CD4-positive, alpha-beta T cell treated with Interleukin-17A for 1 hour (primary cell): ENCODE measurements at places on chromosomes 11 and 22.

GRCh38 chr11:17294033-17294432 lies 17.5 kb downstream of the NUCB2 start:
- no peak for DNase-seq

GRCh38 chr11:108551651-108552462 lies 41.7 kb downstream of the EXPH5 start:
- DNase-seq: no peak

DNA sequence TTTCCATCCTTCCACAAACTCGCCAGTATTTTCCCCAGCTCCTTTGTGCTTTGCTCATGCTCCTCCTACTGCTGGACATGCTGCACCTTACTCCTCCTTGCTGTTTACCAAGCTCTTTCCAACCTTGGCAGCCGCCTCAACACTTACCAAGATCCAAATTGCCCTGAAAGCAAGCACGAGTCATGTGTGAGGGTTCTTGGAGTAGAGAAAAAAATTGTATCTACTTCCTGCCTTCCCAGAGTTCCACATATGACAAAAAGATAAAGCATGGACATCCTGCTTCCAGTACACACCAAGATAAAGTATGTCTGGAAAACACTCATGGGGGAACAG lies 767.5 kb downstream of the NTM start:
- no peak for DNase-seq

GRCh38 chr11:108500721-108501120 lies 2.5 kb upstream of the POGLUT3 start:
- DNase-seq: no peak

- no peak for DNase-seq
Observed at GRCh38 chr11:73268671-73269271, 3.4 kb upstream of the P2RY6 start.

GRCh38 chr11:36388951-36389350 lies 92.9 kb downstream of the PRR5L start:
- DNase-seq: no peak

GRCh38 chr11:64340671-64341335 lies 799 bp downstream of the CCDC88B start:
- DNase-seq: peak; percentile 79

- peak; percentile 39 for DNase-seq
Observed at GRCh38 chr11:123082977-123083376, 21.0 kb upstream of the HSPA8 start.

DNA sequence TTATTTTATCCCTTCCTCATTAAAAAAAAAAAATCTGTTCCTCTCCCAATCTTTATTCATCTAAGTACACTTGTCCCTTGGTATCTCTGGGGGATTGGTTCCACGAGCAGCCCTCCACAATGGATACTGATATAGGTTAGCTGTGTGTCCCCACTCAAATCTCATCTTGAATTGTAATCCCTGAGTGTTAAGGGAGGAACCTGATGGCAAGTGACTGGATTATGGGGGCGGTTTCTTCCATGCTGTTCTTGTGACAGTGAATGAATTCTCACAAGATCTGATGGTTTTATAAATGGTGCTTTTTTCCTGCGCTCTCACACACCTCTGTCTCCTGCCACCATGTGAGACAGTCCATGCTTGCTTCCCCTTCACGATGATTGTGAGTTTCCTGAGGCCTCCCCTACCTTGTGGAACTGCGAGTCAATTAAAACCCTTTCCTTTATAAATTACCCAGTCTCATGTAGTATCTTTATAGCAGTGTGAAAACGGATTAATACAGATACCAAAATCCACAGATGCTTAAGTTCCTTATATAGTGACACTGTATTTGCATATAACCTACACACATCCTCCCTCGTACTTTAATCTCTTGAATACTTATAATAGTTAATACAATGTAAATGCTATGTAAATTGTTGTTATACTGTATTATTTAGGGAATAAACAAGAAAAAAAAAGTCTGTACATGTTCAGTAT lies 62.0 kb downstream of the PACS1 start:
- DNase-seq: no peak

DNA sequence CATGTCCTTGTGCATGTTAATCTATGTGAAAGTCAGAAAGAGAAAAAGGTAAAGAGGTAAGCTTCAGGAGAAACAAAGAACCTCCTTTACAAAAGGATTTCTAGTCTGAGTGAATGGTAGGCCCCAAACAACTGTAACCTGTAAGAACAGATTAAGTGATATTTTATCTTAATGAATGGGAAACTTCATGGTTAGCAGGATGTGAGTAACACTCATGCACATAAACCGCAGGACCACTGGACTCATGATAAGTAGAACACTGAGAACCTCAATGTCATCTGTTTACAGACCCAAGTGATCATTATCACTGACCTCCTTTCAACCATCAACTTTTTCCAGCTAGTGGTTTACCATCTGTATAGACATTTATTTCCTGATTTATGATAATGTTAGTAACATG lies 19.9 kb downstream of the OR8G5 start:
- DNase-seq: no peak

DNA sequence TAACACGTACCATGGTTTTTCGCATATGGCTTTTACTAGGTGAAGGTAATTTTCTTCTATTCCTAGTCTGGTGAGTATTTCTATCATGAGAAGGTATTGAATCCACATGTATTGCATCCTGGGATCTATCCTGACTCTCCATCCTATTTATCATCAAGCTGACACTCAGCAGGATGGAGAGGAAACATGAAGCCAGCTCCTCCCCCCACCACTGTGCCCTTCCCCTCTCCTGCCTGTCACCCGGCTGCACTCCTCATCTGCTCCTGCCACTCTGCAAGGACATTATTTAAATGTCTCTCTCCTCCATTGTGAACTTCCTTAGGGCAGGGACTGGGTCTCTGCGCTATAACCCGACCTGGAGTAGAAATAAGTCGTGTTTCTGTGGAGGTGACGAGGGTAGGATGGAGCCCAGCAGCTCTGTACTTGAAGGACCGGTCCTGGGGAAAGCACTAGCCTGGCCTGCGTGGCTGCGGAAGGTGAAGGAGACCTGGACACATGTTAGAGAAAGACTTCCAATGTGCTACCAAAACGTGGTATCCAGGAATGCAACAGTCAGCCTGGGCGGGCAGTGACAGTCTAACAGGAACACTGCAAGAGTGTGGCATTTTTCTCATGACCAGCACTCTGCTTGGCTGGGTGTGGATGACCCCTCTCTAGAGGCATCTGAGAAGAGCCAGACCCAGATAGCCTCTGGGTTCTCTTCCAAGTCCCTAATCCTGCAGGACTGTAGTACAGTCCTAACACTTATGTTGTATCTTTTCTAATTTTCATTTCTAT lies 111.2 kb downstream of the MICAL3 start:
- no peak for DNase-seq

DNA sequence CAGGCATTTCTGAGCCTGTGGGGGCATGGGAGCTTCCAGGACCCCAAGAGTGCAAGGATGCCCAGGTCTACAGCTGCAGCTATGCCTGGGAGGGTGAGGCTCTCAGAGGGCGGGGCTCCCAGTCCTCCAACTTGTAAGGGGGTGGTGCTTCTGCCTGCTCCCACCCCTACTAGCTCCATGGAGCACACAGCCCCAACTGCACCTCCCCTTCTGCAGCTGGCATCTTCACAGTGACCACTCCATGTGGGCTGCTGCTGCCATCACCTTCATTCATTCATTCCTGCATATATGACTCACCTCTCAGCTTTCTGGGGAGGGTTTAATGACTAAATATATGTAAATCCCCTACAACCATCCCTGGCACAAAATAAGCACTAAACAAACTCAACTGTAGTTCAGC lies 43.8 kb downstream of the CHST1 start:
- no peak for DNase-seq

DNA sequence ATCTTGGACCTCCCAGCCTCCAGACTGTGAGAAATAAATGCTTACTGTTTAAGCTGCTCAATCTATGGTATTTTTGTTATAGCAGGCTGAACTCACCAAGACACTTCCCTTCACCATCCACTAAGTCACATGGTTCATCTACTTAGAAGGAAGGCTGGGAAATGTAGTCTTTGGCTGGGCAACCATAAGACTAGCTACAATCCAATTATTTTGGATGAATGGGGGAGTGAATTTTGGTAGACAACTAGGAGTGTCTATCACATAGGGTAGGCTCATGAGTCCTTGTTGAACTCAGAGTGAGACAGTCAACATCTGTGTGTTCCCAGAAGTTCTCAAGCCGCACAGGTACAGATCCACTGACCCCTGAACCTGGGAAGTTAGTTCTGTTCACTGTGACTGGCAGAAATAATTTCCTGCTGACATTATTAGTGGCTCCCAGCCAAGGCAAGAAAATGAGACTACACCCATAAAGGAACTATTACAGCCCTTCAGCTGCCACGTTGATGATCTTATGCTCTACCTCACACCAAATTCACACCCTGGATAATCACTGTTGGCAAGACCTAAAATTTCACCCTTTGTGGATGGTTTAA lies 3.1 kb upstream of the SLC35C1 start:
- peak; percentile 26 for DNase-seq

DNA sequence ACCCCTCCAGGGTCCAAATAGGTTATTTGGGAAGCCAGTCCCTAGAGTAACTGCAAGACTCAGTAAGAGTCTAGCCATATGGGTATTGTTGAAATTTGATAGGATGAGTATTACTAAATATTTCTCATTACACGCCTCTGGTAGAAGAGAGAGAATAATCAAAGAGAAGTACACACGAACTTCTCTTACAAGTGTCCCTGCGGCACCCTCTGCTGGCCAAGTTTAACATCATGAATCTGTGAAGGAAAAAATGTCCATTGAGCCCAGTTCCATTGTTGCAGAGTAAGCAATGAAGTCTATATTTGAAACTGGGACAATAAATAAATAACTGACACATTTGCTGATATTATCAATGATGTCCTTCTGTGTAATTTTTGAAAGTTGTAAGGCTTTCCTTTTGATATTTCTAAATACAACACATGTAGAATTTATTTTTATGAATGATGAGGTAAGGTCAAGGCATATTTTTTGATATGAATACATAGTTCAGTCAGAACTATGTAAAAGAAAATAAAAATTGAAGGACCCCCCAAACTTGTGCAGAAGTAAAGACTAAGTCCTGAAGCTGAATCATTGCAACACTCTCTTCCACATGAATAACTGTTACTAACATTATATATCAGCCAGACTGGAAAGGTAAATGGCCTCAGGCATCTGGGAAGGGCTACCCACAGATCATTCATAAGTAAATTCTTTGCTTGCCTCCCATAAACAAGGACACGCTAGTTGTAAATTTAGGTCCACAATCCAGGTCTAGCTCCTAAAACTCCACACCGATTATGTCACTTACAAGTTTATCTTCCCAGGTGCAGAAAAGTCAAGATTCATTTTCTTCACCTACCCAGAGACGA lies 10.0 kb downstream of the OR51L1 start:
- DNase-seq: peak; percentile 9

- no peak for DNase-seq
Observed at GRCh38 chr11:16861862-16862261, 123.4 kb downstream of the C11orf58 start.

GRCh38 chr11:9596926-9597464 lies 23.5 kb downstream of the WEE1 start:
- no peak for DNase-seq

GRCh38 chr22:48639021-48639795 lies 1188.5 kb downstream of the BRD1 start:
- no peak for DNase-seq

DNA sequence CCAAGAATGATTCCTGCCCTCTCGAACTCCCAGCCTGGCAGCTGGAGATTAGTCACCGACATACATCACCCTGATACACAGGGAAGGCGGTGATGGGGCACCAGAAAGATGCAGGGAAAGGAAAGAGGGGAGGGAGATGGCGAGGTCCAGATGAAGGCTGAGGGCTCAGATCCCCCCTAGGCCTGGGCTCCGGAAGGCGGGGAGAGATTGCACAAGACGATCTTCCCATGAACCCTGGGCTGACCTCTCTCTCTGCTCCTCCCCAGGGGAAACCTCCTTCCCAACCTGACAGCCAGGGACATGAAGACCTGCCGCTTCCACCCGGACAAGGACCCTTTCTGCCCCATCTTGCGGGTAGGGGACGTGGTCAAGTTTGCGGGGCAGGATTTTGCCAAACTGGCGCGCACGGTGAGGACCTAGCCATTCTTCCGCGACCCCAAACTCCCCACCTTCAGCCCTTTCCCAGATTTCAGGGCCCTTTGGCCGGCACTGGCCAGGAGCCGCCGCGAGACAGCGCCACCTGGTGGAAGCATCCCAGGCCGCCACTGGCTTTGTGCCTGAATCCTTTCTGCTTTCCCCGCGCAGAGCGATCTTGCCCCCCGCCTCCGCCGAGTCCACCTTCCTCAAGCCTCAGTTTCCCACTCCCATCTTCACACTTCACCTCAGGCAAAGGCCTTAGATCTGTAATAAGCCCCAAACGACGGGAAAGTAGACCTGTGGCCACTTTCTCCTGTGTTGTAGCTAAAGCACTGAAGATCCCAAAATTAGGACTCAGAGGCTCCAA lies 11.5 kb downstream of the P2RX3 start:
- DNase-seq: peak; percentile 53

GRCh38 chr11:95652002-95652472 lies 137.5 kb downstream of the FAM76B start:
- DNase-seq: no peak

DNA sequence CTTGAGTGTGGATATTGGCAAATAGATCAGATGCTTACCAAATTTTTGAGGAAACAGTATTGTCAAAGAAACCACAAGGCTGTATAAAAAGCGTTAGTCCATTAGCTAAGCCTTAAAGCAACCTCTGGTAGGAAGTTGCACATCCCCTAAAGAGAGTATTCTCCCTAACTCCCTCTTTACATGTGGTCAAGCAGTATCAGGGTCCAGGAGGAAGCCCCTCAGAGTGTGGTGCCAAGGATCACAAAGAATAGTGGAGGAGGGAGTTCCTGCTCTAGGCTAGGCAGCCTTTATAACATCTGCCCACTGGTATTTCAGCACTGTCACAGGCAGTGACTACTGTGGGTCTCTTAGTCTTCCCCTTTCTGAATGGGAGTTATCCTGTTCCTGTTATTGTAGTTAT lies 18.8 kb upstream of the AMPD3 start:
- no peak for DNase-seq

DNA sequence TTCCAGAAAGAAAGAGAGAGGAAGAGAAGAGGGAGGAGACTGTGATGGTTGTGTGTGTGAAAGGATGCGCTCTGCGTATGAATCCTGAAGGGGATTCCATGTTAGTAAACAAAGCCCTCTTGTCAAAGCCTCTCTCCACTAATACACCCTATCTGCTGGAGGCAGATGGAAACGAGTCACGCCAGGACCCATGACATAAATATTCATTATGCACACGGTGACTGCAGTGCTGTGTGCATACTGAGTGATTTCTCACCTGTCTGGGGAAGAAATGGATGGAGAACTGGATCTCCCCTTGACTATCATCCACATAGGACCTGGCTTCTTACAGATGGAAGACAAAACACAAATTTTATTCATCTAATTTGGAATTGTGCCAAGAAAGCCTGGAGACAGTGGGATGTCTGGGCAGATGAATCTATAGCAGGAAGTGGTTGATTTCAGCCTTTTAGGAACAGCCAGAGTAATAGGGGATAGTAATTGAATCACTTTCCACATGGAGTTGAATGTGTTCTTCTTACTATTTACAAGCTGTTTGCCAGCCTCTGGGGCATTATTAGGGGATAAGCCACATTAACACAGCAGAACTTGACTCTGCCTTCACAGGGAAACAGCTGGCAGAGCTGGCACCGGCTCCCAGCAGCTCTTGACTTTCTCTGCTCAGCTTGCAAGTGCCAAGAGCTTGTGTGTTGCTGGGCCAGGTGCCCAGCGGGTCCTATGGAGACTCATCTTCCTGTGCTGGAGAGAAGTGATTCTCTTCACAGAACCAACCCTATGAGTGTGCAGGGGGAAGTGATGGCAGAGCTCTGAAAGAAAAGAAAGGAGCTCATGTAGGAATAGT lies 9.0 kb downstream of the MTNR1B start:
- DNase-seq: no peak
